ENCODE measurements at places on chromosomes 16 and 17.

DNA sequence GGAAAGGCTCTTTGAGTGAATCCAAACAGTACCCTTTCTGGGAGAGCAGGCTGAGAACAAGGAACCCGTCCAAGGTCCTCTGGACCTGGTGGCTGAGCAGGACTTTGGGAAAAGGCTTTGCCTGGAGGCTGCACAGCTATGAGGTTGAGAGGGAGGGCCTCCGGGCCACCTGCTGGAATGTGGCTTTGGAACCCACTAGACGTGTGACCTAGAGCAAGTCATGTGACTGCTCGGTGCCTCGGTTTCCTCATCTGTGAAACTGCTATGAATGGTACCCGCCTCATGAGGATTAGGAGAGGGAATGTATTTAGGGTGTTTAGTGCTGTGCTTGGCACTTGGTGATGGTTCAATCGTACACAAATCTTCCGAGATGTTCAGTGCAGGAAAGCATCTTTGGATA is 50.4 kb downstream of the HAPSTR1 start:
- no peak for DNase-seq

- DNase-seq: peak; percentile 39
Measured at GRCh38 chr17:63476459-63476853, 405 bp upstream of the ACE start.

GRCh38 chr16:85306071-85306792 is 194.0 kb upstream of the CIBAR2 start:
- DNase-seq: no peak

GRCh38 chr17:21161498-21162393 is 35.0 kb downstream of the DHRS7B start:
- no peak for DNase-seq

DNA sequence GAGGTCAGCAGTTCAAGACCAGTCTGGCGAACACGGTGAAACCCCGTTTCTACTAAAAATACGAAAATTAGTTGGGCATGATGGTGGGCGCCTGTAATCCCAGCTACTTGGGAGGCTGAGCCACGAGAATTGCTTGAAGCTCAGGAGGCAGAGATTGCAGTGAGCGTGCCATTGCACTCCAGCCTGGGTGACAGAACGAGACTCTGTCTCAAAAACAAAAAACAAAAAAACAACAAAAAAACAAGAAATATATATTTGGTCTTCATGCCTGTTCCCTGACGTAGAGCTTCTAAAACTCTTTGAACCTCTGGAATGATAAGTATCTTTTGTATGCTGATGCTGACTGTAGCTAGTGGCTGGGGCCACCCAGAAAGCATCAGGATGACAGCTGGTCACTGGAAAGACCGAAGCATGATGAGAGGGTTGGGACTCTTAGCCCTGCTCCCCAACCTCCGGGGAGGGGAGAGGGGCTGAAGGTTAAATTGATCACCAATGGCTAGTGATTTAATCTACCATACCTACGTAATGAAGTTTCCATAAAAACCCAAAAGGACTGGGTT is 54.8 kb downstream of the TEX14 start:
- DNase-seq: no peak

GRCh38 chr17:62572888-62573401 is 54.5 kb upstream of the MRC2 start:
- no peak for DNase-seq

GRCh38 chr16:31072540-31073141 is 1.4 kb downstream of the ZNF668 start:
- peak; percentile 25 for DNase-seq

DNA sequence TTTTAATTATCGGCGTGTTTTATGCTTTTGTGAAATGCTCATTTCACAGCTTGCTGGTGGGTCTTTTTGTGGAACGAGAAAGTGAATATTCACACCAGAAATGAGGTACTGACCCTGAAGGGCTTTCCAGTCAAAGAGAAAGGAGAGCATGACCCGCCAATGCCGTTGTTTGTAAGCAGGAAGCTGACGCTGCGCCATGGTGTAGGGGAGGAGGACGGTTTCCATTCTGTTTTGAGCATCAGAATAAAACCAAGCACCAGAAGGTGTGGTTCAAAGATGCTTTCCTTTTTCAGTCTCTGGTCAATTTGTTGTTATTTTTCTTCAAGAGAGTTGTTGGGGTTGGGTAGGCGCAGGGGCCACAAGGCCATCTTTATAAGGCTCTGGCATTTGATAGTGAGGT is 669.3 kb downstream of the WWOX start:
- DNase-seq: no peak

DNA sequence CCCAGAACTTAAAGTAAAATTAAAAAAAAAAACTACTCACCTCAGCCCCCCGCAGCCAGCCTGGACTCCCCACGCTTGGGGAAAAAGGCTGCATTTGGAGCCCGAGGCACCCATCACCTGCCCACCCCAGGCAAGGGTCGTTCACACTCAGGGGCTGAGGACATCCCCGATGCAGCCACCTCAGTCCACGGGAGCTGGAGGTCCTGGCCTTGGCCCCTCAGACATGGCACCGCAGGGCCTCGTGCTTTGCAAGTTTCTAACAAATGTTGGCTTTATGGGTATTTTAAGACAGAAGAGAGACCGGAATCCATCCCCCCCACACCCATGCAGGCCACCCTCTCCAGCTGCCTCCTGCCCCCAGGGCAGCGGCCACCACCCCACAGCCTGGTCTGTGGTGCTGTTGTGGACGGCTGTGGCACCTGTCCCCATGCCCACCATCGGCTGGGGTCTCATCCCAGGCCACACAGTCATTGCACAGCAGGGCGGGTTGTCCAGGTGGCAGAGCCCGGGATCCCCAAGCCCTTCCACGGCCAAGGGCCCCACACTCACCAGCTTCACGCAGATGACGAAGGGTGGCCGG is 116.4 kb upstream of the ZNF750 start:
- DNase-seq: no peak

DNA sequence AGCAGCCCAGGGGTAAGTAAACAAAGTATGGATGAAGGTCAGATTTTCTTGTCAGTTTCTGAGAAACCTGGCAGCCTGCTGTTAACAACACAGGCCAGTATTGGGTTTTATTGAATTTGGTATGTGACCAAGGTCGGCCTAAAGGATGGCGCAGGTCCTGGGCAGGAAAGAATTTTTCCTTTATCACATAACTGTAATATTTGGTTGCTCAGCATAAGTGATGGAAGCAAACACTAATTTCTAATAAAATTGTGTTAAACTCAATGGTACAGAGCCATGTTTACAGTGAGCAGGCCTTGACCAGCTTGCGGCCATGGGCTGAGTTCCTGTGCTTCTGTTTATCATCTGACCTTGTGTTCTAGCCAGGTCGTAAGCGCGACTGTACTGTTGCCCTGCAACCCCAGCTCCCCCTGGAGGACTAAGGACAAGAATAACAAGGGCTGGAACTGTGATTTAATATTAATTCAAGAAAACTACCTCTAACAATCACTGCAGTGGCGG is 10.5 kb downstream of the POLDIP2 start:
- no peak for DNase-seq

DNA sequence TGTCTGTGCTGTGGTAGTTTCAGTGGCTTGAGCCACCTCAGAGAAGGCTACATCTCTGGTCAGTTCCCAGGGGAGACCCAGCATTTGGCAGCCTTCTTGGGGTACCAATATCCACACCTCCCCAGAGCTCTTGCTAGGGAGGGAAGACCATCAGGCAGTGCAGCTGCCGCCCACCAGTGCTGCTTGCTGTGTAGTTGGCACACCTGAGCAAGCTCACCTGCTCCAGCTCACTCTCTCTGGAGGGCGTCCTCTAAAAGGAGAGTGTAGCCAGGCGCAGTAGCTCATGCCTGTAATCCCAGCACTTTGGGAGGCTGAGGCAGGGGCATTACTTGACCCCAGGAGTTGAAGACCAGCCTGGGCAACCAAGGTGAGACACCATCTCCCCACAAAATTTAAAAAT is 29.8 kb downstream of the CDIP1 start:
- DNase-seq: no peak

DNA sequence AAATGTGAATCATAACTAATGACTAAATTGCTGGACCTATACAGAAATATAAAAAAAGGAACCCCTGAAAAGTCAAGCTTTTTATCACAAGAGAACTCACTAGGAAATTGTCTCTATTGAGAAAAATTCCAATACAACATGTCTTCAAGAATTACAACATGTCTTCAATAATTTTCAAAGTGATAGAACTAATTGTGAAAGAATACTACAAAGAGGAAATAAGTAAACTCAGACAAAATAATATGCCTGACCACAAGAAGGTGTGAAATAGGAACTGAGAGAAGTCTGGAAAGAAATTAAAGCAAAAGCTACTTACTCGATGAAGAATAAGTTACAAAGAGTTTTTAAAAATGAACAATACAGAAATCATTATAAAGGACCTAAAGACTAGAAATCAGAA is 29.9 kb upstream of the OR1G1 start:
- no peak for DNase-seq

DNA sequence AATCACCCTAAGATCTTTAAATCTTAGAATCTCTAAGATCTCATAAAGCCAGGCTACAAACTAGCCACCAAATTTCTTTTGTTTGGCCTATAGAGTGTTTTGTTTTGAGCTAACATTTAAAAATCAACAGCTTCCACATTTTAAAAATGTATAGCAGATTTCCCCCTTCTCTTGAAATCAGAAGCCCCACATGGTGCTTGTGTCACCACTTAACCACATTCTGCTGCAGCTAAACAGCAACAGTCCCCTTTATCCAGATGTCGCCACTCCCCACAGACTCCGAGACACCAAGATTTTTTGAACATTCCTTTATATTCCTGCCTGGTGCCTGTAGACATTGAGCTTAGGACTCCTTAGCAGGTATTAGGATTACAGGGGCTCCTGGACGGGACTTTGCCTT is 16.0 kb downstream of the GUCY2D start:
- DNase-seq: no peak

DNA sequence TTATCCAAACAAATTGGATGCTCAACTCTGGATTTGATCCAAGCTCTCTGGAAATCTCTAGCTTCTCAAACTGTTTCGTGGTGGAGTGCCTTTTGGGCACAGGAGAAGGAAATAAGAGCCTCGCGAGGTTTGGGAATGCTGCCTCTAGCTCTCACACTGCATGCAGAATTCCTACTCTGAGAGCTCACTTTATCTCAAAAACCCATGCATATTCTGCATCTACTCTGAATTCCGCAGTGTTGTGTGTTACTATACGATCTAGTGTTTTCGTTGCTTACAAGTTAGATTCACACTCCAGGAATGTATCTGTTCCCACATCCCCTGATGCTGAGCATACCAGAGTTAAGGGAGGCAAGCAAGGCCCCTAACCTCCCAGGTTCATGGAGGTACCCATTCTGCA is 462.7 kb downstream of the WWOX start:
- DNase-seq: peak; percentile 7

- DNase-seq: peak; percentile 35
Measured at GRCh38 chr17:43871946-43872690, 25.1 kb downstream of the CD300LG start.

DNA sequence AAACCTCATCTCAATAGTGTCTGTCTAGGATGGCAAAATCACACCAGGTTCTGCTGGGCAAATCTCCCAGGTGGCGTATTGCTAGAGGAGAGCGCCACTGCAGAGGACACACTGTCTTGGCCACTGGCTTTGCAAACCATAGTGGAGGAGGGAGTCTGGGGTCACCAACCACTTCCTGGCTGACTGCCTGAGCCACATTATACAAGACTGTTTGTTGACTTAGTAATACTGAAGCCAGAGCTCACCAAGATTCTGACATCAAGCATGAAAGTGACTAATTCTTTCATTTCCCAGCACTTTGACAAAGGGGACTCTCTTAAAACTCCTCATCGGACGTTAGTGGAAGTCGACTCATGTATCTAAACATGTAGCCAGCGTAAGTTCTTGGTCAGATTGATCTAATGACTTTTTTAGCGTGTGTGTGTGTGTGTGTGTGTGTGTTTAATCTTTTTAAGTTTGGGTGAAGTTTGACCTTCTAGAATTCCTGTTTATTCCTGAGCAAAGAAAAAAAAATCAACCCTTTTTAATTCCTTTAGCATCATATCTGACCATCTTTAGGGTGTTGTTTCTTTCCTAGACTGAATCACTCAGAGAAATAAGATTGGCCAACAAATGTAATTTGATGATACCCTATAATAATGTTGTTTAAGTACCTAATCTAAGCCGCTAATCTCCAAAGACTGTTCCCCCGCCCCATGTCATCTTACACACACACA is 13.7 kb downstream of the PITPNC1 start:
- DNase-seq: no peak

GRCh38 chr17:40530531-40530994 is 29.1 kb upstream of the TNS4 start:
- no peak for DNase-seq
